ENCODE measurements at places on chromosomes 5 and 9.

DNA sequence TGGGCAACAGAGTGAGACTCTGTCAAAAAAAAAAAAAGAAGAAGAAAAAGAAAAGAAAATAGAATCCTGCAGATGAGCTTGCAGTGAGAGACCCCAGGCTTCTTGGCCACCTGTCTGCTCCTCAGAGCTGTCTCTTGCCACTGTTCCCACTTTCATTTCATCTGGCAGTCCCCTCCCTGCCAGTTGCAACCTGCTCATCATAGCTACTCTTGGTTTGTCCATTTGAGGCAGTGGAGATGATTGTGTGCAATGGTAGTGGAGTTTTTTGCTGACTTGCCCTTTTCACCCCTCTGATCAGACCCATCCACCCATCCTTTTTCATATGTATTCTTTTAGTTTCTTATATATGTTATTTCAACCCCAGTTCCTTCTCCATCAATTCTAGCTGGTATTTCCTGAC, 28.7 kb downstream of the ANKRD33B start:
- no peak for DNase-seq

DNA sequence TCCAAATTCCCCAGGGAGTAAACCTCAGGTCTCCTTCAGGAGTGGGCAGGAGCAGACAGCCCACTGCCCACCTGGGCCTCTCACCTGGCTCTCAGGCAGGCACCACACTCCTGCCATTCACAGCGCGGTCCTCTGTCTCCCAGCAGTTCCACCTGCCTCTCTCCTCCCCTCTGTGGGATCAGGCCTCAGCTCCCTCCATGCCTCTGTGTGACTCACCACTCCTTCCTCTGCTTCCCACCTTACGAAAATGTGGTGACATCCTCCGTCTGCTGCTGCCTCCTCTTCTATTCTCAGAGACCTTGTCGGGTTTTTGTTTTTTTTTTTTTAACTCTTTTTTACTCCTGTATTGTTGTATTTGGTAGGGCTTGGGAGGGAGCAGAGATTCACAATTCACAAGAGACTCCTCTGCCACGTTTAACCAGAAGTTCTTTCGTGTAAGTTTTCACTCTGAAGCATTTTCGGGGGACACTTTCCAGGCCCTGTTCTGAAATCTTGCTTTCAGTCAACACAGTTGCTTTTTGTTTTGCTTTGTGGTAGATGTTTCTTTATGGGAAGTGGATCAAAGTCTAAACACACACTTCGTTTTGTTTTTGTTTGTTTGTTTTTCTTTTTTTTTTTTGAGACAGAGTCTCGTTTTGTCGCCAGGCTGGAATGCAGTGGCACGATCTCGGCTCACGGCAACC, 21.1 kb upstream of the CDKN2AIPNL start:
- no peak for DNase-seq

GRCh38 chr5:93285461-93285860, 295.6 kb downstream of the NR2F1-AS1 start:
- DNase-seq, result no peak

GRCh38 chr9:131598121-131598520, 52.8 kb downstream of the PRRT1B start:
- peak; percentile 95 for DNase-seq

DNA sequence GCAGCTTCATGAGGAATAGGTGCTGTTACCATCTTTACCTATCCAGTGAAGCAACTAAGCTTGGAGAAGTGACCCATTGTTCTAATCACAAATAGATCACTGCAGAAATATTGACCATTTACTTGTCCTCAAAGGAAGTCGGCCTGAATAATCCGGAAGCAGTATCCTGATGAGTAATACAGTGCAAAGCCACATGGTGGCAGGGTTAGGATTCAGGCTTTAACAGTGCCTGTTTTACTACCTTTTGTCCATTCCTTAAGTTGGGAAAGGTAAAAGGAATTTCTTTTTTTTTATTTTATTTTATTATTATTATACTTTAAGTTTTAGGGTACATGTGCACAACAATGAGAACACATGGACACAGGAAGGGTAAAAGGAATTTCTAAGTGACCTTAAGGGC, 336.3 kb downstream of the KDM4C start:
- DNase-seq, result no peak

DNA sequence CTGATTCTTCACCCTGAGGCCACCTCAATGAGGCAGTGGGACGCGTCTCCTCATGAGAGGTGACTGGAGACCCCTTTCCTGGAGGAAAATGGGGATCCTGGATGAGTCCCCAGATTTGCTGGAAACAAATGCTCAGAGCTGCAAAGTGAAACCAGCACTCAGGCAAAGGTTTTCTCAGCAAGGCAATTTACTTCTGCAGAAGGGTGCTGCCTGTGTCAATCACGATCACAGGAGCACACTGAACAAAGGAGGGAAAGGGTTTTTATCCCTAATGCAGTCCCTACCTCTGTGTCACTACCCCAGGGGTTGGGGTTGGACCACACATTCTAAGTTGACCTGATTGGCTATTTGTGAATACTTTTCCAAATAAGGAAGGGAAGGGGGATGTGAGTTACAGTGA, 69.9 kb upstream of the CDK20 start:
- no peak for DNase-seq

- DNase-seq, result no peak
Measured at GRCh38 chr9:108434036-108434435, 421.8 kb downstream of the ACTL7B start.

DNA sequence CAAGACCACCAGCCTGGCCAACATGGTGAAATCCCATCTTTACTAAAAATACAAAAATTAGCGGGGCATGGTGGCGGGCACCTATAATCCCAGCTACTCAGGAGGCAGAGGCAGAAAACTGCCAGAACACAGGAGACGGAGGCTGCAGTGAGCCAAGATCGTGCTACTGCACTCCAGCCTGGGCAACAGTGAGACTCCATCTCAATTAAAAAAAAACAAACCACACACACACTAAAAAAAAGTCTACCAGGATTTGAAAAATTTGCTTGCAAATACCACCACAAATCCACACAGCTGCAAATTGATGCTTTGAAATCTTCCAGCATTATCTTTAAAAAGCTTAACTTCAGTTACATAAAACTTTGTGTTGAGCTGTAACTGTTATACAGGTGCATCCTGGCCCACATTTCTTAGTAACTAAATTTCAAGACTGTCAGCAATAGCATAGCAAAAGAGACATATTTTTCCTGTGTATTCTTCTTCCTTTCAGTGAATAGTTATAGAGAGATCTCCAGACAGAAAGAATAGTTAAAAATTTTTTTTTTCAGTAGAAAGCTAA, 6.8 kb downstream of the CHD1 start:
- DNase-seq, result no peak

DNA sequence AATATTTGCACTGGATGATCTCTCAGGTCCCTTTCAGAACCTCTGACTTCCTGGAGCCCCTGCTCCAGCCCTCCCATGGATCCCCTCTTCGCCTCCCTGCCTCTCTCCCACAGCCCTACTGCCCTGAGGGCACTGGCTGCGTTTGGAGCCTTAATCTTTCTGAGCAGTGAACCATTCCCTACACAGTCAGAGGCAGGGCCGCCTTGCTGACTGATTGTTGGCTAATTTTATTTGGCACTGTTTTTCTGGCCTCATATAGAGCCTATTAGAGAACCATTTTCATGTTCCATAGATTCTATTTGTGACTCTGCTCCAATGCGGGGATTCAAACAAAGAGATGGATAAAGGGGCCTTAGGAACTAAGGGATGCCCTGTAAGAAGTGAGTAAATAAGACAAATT, 91.1 kb downstream of the BRINP1 start:
- DNase-seq, result no peak

- no peak for DNase-seq
Measured at GRCh38 chr5:61704289-61704688, 372.2 kb downstream of the ZSWIM6 start.

GRCh38 chr5:63822614-63823013, 139.6 kb downstream of the HTR1A start:
- DNase-seq, result no peak
